ENCODE measurements at places on chromosomes 4 and X.

DNA sequence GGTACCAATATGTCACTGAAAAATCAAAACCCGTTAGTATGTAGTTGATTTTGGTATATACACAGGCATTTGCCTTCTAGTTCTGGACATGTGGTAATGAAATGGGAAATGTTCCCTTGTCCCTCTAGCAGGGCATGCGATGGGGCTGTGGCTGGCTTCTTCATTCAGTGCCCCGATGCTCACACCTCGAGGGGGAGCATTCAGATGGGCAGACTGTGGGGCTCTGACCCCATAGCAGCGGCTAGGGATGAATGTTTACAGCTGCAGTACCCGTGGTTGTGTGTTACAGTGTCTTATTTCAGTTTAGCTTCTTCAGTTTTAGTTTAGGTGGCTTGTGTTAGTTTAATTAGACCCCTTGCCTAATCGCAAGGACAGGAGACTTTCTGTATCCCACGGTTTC lies 1741.0 kb upstream of the PCDH10 start:
- DNase-seq, result no peak

- peak; percentile 20 for DNase-seq
Observed at GRCh38 chr4:127783026-127783769, 1.1 kb downstream of the HSPA4L start.

GRCh38 chrX:14027036-14027435 lies 2.7 kb downstream of the GEMIN8 start:
- no peak for DNase-seq

GRCh38 chr4:77446601-77447000 lies 159.0 kb upstream of the CXCL13 start:
- no peak for DNase-seq

- DNase-seq, result no peak
Observed at GRCh38 chrX:19687395-19687794, 172.1 kb upstream of the MAP3K15 start.

GRCh38 chr4:109658871-109659410 lies 44.3 kb downstream of the CASP6 start:
- no peak for DNase-seq

DNA sequence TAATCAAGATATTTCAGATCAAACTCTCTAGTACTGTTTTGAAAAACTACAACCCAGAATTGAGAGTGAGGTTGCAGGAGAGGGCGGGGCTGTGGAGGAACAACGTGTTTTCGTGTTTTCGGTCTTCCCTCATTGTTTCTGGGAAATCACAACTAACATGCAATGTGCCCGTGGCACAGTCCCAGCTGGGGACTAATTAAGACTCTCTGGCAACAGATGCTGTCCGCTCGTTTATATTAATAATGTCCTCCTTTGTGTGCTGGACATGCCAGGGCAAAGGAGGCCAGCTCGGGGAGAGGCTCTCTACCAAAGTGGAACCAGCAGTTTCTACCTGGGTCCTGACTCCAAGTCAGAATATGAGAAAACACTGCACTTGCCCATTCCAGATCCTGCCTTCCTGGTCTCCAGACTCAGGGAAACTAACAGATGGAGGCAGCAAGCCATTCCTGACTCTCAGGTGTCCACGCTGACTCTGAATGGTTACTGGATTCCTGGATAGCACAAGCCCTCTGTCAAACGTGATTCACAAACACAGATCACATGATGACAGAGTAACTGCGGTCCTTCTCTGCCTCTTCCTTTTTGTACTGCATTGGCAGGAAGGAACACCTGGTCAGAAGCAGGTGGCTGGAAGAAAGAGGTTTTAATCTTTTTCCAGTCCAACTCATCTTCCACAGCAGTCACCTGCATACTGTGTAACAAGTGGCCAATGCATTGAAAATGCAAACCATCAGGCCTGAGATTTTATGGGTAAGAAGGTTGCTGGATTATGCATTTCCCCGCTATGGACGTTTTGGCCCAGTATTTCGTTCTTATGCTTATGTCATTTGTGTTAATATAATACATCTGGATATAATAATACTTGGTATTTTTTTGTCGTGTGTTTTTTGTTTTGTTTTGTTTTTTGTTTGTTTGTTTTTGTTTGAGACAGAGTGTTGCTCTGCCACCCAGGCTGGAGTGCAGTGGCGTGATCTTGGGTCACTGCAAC lies 65.0 kb downstream of the COQ2 start:
- DNase-seq, result no peak

- no peak for DNase-seq
Observed at GRCh38 chrX:110425222-110426154, 66.8 kb downstream of the RTL9 start.

DNA sequence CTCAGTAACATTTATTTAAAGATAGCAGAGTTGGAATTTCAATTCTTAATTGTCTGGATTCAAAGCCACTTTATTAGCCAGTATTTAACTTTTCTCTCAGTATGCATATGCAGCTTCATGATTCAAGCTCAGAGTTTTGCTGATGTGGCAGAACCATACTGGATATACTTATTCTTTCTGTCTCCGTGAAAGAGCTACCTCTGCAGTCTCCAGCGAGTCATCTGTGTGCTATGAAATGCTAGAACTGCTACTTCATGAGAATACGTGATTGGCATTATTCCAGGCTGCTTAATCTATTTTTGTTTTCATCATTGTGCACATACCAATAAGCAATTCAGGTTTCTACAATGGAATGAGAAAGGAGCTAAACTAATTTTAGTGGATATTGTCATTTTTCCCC lies 743.7 kb downstream of the C4orf33 start:
- peak; percentile 5 for DNase-seq

DNA sequence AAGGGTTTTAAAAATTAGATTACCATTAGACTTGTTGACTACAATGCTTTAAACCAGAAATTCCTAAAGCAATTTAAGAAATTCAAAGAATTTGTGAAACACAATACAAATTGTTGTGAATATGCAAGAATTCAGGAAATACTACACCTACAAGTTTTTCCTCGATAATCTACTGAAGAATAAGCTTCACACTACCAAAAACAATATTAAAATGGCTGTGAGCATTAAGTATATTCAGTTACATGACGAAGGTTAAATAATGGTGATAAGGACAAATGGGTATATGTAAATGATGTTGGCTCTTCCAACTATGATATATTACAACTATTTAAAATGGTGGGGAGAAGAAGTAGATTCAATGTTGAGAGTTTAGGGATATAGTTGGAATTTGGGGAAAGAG lies 111.1 kb upstream of the HTR2C start:
- DNase-seq, result no peak

GRCh38 chr4:82918091-82918490 lies 17.6 kb downstream of the THAP9 start:
- no peak for DNase-seq
